Activated naive CD4-positive, alpha-beta T cell treated with anti-CD3 and anti-CD28 coated beads, Interleukin-2, amount 50 U/mL, for 16 hours (primary cell): ENCODE measurements at places on chromosomes 5 and 9.

- no peak for DNase-seq
Measured at GRCh38 chr9:87725356-87725899, 491 bp upstream of the CTSL start.

DNA sequence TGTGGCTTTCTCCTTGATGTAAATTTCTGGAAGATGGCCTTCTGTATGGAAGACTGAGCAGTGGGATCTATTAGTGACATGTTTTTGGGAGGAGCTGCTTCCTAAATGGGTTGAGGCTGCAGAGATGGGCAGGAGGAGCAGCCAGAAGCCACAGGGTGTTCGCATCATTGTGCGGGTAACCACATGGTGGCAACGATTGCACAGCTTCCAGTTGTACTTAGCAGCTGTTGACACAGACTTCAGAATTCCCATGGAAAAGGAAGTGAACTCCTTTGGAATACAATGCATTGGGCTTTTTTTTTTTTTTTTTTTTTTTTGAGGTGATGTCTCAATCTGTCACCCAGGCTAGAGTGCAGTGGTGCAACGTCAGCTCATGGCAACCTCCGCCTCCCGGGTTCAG lies 297.3 kb downstream of the NR3C1 start:
- DNase-seq = no peak

DNA sequence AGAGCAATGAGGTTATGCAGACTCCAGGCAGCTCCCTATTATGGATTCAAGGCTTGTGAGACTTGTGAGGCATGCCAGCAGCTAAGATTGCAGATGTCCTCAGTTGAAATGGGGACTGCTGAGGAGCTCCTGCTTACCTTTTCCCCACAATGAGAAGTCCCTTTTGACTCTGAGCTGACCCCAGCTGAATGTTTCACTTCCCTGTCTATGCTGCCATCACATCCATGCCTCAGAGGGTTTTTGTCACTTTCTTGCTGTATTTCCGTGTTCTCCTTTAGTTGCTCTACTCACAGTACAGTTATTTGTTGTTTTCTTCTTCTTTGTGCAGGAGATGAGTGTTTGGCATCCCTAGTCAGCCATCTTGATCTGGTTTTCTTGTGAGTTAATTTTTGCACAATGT lies 18.8 kb upstream of the OR2S2 start:
- DNase-seq = no peak

GRCh38 chr5:134046330-134046729 lies 41.6 kb upstream of the VDAC1 start:
- no peak for DNase-seq

DNA sequence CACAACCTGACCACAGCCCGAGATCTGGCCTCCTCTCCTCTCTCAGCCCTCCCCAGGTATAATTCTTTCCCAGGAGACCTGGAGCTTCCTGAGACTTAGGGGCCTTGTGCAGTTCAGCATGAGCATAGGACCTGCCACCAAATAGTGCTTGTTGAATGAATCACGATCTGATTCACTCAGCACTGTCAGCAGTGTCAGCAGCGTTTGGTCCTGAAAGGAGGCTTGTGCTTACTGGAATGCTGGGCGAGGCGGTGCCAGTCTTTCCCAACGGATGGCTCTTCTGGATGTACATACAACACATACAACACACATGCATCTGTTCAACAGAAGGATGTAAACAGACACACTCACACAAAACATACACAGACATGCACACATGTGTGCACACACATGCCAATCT lies 173.3 kb downstream of the COL23A1 start:
- DNase-seq = no peak

GRCh38 chr5:38660194-38660668 lies 103.8 kb upstream of the LIFR start:
- DNase-seq = no peak

DNA sequence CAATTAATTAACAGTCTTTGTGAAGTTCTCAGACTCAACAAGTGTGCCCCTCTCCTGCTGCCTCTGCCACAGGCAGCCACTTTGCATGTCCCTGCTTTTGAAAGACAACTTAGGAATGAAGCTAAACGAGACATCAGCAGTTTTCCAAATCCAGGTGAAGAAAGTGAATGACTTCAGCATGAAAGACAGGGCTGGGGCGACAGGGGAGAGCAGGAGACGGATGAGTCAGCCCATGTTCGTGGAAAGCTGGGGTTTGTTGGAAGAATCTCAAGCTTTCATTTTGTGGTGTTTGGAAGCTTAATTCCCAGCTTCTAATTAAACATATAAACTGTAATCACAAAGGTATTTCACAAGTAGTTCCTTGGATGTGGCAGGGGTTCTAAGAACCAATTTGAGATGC lies 207.8 kb upstream of the MAP3K1 start:
- no peak for DNase-seq
